ENCODE measurements at places on chromosomes 6 and 20. TPM values are rescaled to one million over a fixed set of nuclear protein-coding genes. Genes with fewer than 3 reads are reported as not detected.

DNA sequence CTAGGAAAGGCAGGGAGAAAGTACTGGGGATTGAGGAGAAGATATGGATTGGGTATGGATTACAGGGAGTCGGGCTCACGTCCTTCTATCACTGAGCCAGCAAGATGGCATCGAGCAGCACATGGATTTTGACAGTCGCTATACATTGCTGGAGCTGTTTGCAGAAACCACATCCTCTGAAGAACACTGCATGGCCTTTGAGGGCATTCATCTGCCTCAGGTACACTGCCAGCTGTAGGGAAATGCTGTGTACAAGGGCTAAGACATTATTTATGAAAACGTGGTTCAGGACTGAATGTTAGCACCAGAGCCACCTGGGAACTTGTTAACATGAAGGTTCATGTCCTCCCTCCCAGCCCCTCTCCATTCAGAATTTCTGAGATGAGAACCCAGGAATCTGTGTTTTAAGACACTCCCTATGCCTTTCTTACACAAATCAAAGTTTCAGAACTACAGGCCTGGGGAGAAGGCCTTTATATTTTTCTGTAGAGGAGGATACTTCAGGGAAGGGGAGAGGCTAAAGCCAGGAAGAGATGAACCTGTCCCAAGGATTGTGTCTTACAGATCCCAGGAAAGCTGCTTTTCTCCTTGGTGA lies 3.5 kb downstream of the CUL9 start:
- no peak overlapping the region for H3K4me3 ChIP-seq
- peak; percentile 2 for DNase-seq
- H3K36me3 ChIP-seq, result peaks cover 26% of the 10 kb centered on the region

DNA sequence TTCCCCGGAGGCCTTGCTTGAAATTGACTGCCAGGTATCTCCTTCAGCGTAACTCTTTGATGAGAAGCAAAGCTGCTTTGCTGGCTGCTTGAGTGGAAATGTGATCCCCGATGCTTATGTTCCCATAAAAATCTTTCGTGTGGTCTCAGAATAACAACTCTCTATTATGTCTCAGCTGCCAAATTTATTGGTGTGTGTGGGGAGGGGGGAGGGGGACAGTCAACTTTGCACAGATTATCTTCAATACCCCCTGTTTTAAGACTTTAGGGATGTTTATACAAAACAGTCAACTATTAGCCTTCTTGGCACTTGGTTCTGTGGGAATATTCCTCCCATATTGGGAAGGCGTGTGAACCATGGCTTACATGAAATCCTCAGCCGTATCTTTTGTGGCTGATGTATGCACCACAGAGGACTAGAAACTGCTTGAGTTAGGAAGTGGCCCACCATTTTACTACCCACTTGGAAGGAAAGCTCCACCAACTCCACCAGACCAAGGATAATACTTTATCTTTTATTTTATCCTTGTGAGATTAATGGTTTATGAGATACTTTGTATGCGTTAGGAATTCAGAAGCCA lies 101.5 kb upstream of the SLC24A3 start:
- H3K27ac ChIP-seq, result peak overlapping the region; percentile 58
- no peaks in the 10 kb centered on the region for H3K27me3 ChIP-seq
- peaks cover 29% of the 10 kb centered on the region for H3K4me1 ChIP-seq

The PRDM13 gene
- not detected for total RNA-seq

GRCh38 chr6:33323623-33323948 lies 6.0 kb upstream of the ZBTB22 start:
- H3K4me3 ChIP-seq, result peak overlapping the region; percentile 84
- no peaks in the 10 kb centered on the region for H3K27me3 ChIP-seq
- H3K27ac ChIP-seq, result peak overlapping the region; percentile 86
- peaks cover 24% of the 10 kb centered on the region for H3K36me3 ChIP-seq
- no peak for DNase-seq
- peaks cover 40% of the 10 kb centered on the region for H3K4me1 ChIP-seq

- no peak for DNase-seq
- H3K4me1 ChIP-seq, result no peaks in the 10 kb centered on the region
Observed at GRCh38 chr6:77368660-77369313, 94.5 kb downstream of the HTR1B start.

GRCh38 chr6:19613678-19614077 lies 223.5 kb upstream of the ID4 start:
- no peak overlapping the region for H3K4me3 ChIP-seq
- H3K27ac ChIP-seq, result no peak overlapping the region
- no peaks in the 10 kb centered on the region for H3K27me3 ChIP-seq
- no peak for DNase-seq
- H3K4me1 ChIP-seq, result no peaks in the 10 kb centered on the region
- H3K36me3 ChIP-seq, result no peaks in the 10 kb centered on the region

The MAP7 gene
- total RNA-seq, result 1.8 TPM

DNA sequence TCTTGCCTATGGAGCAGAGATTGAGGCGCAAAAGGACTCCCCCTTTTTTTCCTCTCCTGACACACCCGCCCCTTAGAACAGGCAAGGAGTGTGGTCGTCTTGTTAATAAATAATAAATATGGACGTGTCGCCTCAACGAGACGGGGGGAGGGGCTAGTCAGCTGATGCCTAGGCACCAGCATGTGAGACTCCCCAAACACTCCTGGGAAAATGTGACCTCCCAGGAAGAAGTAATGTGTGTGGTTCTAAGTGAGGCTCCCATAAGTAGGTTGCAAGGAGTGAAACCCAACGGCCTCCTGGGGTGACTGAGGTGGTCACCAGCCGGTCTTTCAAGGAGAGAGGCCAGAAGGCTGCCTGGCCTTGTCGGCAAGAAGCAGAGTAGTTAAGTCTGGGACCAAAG lies 1.1 kb upstream of the FAXC start:
- H3K27ac ChIP-seq, result peak overlapping the region; percentile 93
- no peaks in the 10 kb centered on the region for H3K36me3 ChIP-seq
- no peak for DNase-seq
- H3K4me3 ChIP-seq, result peak overlapping the region; percentile 80

DNA sequence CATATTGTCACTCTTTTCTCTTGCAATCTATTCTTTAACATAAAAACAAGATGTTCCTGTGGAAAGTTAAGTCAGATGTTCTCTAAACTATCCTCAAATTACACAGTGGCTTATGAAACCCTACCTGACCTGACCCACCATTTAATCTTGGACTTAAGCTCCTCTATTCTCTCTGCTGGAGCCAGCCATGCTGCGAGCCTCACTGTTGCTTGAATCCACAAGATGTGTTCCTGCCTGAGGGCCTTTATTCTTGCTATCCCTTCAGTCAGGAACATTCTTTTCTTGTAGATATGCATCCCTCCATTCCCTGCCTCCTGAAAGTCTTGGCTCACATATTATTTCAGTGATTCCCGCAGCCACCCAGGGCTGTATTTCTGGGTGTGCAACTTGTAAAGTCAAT lies 283.2 kb downstream of the EPHA7 start:
- no peak overlapping the region for H3K27ac ChIP-seq
- H3K36me3 ChIP-seq, result no peaks in the 10 kb centered on the region
- no peaks in the 10 kb centered on the region for H3K4me1 ChIP-seq
- H3K27me3 ChIP-seq, result no peaks in the 10 kb centered on the region

DNA sequence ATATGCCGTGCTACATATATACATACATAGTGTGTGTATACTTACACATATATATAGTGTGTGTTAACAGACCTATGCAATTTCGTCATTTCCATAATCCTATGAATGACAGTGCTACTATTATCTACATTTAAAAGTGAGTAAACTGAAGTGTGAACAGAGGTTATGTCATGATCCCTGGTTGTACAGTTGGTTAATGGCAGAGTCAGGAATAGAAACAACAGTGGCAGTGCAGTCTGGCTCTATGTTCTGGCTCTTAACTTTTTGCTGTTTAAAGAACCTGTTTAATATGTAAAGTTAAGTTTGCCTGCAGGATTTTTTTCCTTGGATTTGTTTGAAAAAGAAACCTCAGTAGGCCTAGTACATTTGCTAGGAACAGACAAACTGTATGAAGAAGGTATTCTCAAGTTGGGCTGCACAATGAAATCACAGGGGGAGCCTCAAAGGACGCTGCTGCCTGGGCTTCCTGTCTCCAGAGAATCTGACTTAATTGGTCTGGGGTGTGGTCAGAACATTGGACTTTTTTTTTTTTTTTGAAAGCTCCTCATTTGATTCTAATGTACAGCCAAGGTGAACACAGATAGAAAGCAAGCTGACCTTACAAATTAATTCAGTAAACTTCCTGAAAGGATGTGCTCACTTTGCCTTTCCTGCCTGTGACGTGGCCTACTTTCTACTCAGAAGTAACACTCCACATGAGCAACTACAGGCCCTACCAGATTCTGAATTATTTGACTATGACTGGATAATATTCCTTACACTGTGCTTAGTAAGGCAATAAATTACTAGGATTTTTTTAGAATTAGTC lies 29.4 kb downstream of the PLCB1 start:
- DNase-seq, result no peak
- no peaks in the 10 kb centered on the region for H3K36me3 ChIP-seq
- H3K4me3 ChIP-seq, result no peak overlapping the region

The PGC gene
- total RNA-seq, result not detected

The DXO gene
- total RNA-seq, result 21.4 TPM

GRCh38 chr20:39800111-39800510 lies 838.0 kb downstream of the DHX35 start:
- H3K4me3 ChIP-seq, result no peak overlapping the region
- H3K27ac ChIP-seq, result peak overlapping the region; percentile 0
- peaks cover 31% of the 10 kb centered on the region for H3K4me1 ChIP-seq
- DNase-seq, result no peak
- H3K36me3 ChIP-seq, result no peaks in the 10 kb centered on the region

The LY6G5B gene
- total RNA-seq, result 8.0 TPM

DNA sequence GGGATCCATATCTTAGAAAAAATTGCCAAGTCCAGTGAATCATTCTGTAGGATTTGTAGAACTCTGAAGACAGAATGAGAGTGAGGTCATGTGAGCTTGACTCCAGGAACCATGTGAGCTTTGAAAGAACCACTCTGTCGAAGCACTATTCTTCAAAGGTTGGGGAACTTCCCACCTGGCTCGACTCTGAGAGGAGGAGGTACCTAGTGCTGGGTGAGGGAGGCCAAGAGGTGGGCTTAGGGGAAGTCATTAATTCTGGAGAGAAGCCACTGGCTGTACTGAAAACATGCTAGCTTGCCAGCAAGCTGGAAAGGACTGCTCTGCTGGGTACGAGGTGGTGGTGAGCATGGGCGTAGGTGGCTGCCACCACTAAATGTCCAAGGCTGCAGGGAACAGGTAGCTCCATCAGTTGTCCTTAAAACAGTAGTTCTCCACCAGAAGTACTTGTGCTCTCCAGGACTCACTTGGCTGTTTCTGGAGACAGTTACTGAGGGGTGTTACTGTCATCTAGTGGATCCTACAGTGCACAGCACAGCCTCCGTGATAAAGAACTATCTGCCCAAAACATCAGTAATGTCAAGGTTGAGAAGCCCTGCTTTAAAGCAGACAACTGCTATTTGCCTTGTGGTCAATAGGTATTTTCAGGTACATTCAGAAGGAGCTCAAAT lies 34.7 kb upstream of the SYNJ2 start:
- H3K27ac ChIP-seq, result no peak overlapping the region
- H3K4me3 ChIP-seq, result no peak overlapping the region
- H3K36me3 ChIP-seq, result peaks cover 5% of the 10 kb centered on the region

DNA sequence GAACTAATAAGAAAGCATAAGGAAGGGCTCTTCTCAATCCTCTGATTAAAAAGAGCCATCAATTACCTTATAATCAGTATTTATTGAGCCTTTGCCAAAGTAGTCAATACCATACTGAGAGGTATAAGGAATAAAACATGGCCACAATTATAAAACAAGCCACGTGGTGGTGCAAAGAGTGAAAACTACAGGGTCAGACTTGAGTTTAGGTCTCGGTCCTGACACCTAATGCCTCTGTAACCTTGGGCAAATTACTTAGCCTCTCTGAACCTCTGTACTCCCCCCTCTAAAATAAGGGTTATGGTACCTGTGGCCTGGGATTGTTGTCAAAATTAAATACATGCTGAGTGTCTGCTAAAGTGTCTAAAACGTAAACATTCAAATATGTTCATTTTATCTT lies 11.8 kb downstream of the TRIM10 start:
- peaks cover 7% of the 10 kb centered on the region for H3K27me3 ChIP-seq
- DNase-seq, result no peak
- no peak overlapping the region for H3K4me3 ChIP-seq
- H3K4me1 ChIP-seq, result no peaks in the 10 kb centered on the region
- no peak overlapping the region for H3K27ac ChIP-seq

The KHDC1L gene
- not detected for total RNA-seq

DNA sequence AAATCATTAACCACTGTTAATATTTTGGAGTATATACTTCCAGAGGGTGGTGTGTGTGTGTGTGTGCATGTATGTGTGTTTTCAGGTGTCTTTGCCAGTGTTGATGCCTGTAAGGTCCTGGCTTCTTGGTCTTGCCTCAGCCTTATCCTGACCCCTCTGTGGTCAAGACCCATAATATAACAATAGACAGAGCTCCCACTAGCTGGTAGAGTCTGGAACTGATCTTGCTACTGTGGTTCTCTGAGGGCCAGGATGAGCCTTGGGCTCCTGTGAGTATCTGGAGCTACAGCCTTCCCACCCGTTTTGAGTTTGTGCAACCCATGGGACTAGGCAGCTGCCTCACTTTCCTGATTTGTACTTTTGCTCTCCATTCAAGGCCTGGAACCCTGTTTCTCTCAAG lies 191.0 kb downstream of the IBTK start:
- no peak for DNase-seq
- no peak overlapping the region for H3K4me3 ChIP-seq
- H3K27me3 ChIP-seq, result no peaks in the 10 kb centered on the region
- H3K4me1 ChIP-seq, result peaks cover 3% of the 10 kb centered on the region

The EPB41L1 gene
- 21.3 TPM for total RNA-seq

- no peaks in the 10 kb centered on the region for H3K27me3 ChIP-seq
- no peaks in the 10 kb centered on the region for H3K36me3 ChIP-seq
- no peak overlapping the region for H3K27ac ChIP-seq
- no peaks in the 10 kb centered on the region for H3K4me1 ChIP-seq
- DNase-seq, result no peak
Observed at GRCh38 chr6:124389127-124389526, 573.1 kb upstream of the RNF217 start.

GRCh38 chr6:82353848-82354247 lies 9.8 kb upstream of the TPBG start:
- no peaks in the 10 kb centered on the region for H3K27me3 ChIP-seq
- no peaks in the 10 kb centered on the region for H3K4me1 ChIP-seq
- no peak for DNase-seq
- H3K27ac ChIP-seq, result no peak overlapping the region
- no peak overlapping the region for H3K4me3 ChIP-seq

GRCh38 chr6:169406804-169407203 lies 153.2 kb upstream of the THBS2 start:
- DNase-seq, result no peak
- H3K36me3 ChIP-seq, result no peaks in the 10 kb centered on the region
- H3K27ac ChIP-seq, result peak overlapping the region; percentile 21
- H3K27me3 ChIP-seq, result no peaks in the 10 kb centered on the region
- peaks cover 6% of the 10 kb centered on the region for H3K4me1 ChIP-seq

The ZBTB46 gene
- total RNA-seq, result 3.4 TPM
